ENCODE measurements at places on chromosomes 12 and 14. TPM values are rescaled to one million over a fixed set of nuclear protein-coding genes. Genes with fewer than 3 reads are reported as not detected.

DNA sequence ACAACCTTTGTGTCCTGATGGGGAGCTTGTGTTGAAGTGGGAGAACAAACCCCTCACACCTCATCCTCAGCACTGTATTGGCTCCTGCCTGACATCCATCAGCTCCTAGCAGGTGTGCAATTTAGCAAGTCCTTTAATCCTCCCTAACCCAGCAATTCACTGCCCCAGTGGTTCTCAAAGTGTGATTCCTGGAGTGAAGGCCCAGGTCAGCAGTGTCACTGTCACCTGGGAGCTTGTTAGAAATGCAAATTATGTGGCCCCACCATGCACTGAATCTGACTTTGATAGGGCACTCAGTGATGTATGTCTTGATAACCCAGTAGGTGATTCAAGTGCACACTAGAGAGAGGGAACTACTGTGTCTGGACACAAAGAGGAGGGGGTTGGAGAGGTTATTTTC, 133.6 kb downstream of the FGD4 start:
- H3K27me3 ChIP-seq: peaks cover 12% of the 10 kb centered on the region
- H3K27ac ChIP-seq: no peak overlapping the region
- H3K36me3 ChIP-seq: no peaks in the 10 kb centered on the region
- H3K4me1 ChIP-seq: peaks cover 4% of the 10 kb centered on the region
- no peak overlapping the region for H3K4me3 ChIP-seq

DNA sequence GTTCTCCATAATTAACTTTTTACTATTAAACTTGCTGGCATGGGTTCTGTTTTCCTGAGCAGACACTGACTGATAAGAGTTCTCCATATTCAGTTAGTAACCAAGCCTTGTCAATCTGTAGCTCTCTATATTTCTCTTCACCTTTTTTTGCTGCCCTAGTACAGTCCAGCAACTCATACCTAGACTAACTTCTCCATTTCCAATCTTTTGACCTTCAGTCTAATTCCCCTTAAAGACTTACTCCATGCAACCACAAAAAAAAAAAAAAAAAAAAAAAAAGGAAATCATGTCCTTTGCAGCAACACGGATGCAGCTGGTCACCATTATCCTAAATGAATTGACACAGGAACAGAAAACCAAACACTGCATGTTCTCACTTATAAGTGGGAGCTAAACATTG, 125.7 kb upstream of the KRAS start:
- no peak for DNase-seq
- H3K4me1 ChIP-seq: peaks cover 48% of the 10 kb centered on the region
- no peaks in the 10 kb centered on the region for H3K36me3 ChIP-seq
- peaks cover 2% of the 10 kb centered on the region for H3K27me3 ChIP-seq
- H3K27ac ChIP-seq: peak overlapping the region; percentile 60

GRCh38 chr12:89991807-89992590, 283.4 kb upstream of the ATP2B1 start:
- H3K27me3 ChIP-seq: no peaks in the 10 kb centered on the region
- H3K4me1 ChIP-seq: peaks cover 29% of the 10 kb centered on the region
- no peak for DNase-seq
- H3K4me3 ChIP-seq: no peak overlapping the region

DNA sequence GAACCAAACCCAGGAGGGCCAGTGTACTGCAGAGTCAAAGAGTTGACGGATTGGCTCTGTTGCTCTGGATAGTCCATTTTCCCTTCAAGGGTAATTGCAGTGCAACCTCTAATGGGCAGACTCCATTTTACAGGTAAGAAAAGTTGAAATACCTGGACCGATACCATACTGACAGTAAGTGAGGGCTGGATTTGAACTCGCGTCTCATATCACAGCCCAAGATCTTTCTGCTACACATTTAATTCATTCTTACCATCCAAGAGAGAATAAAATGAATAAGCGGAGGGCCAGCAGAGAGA, 356 bp upstream of the ZC3H14 start:
- peak overlapping the region; percentile 83 for H3K4me3 ChIP-seq
- peaks cover 33% of the 10 kb centered on the region for H3K4me1 ChIP-seq
- H3K36me3 ChIP-seq: peaks cover 7% of the 10 kb centered on the region
- H3K27me3 ChIP-seq: peaks cover 12% of the 10 kb centered on the region
- DNase-seq: no peak
- H3K27ac ChIP-seq: peak overlapping the region; percentile 82

The ESR2 gene
- 0.32 TPM for total RNA-seq

DNA sequence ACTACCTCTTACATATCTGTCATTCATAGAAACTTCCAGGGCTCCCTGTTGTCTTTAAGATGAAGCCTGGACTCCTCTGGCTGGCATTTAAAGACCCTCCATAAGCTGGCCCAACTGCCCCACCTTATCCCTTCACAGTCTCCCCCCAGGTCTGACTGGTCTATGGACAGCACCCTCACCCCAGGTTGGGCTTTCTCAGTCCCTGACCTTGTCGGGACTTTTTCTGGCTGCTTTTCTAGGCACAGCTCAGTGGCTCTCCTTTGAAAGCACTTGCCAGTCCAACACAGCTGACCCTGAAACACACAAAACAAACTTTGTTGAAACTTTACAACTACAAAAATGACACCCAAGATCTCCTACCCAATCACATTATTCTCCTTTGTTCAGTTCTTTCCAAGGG, 13.9 kb upstream of the MYH7 start:
- peaks cover 10% of the 10 kb centered on the region for H3K27me3 ChIP-seq
- no peak for DNase-seq
- H3K27ac ChIP-seq: no peak overlapping the region
- peaks cover 6% of the 10 kb centered on the region for H3K4me1 ChIP-seq
- H3K4me3 ChIP-seq: no peak overlapping the region
- no peaks in the 10 kb centered on the region for H3K36me3 ChIP-seq

The SPTB gene
- 0.60 TPM for total RNA-seq

- peak; percentile 27 for DNase-seq
- H3K4me3 ChIP-seq: no peak overlapping the region
- no peaks in the 10 kb centered on the region for H3K36me3 ChIP-seq
- H3K27ac ChIP-seq: no peak overlapping the region
- peaks cover 17% of the 10 kb centered on the region for H3K4me1 ChIP-seq
Measured at GRCh38 chr14:20417250-20418186, 4.2 kb upstream of the TEP1 start.

DNA sequence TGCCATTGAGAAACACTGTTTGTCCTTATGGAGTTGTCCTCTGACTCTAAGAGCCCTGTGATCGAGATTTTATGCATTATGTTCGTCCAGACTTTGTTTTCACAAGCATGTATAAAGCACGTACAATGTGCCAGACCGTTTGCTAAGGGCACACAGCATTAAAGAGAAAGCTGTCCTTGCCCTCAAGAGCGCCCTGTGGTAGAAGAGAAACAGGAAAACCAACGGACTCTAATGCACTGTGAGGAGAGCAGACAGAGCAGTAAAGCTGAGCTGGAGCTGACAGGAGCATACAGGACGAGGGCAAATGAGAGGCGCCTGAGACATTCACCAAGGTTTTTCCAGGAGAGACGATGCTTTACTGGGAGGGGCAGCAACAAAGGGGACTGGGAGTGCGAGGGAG, 66.2 kb upstream of the OVCH1 start:
- H3K4me3 ChIP-seq: no peak overlapping the region
- DNase-seq: no peak
- no peak overlapping the region for H3K27ac ChIP-seq
- no peaks in the 10 kb centered on the region for H3K36me3 ChIP-seq
- peaks cover 5% of the 10 kb centered on the region for H3K4me1 ChIP-seq

The LYZ gene
- total RNA-seq: not detected

DNA sequence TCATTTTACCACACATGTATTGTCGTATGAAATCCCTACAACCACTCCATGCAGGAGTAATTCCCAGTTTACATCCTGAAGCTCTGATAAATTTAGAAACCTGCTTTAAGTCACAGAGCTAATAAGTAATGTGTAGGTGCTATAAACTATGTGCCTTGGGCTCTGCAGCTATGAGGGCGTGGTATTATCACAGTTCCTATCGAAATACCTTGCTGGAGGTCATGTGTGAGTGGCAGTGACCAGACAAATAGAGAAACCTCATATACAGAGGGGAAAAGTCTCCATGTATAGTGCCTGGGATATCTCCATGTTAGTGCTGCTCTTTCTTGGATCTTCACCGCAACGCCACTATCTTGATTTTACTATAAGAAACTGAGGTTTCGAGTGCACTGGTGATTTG, 883 bp upstream of the TBC1D15 start:
- peak overlapping the region; percentile 94 for H3K4me3 ChIP-seq
- H3K4me1 ChIP-seq: peaks cover 39% of the 10 kb centered on the region
- H3K27ac ChIP-seq: peak overlapping the region; percentile 95
- H3K27me3 ChIP-seq: no peaks in the 10 kb centered on the region
- DNase-seq: no peak

The TAS2R30 gene
- total RNA-seq: 0.87 TPM

The LRTM2 gene
- not detected for total RNA-seq

DNA sequence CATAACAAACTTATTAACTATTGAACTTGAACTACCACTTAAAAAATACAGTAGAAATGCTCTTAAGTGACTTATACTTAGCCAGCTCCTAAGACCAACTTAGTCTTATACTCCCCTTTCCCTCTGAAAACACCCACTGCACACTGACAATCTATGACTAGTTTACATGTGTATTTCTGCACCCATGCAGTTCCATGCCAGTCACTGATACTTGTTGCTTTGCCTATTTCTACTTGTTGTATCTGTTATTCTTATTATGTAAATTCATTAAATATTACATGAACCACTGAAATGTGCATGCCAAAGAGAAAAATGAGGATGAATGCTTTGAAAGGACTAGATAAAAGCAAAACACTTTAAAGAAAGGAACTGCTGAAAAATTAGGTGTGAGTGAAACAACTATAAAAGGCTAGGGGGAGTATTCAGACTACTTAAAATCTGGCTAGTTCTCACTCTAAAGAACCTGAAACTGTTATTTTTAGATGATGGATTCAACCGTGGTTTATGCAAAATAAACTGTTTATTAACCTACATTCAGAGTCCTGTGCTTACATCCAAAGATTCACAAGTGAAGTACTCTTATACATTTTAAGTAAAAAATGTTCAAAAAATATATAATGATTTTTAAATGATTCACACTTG, 74.7 kb downstream of the RPS6KA5 start:
- peaks cover 16% of the 10 kb centered on the region for H3K36me3 ChIP-seq
- no peak overlapping the region for H3K27ac ChIP-seq

DNA sequence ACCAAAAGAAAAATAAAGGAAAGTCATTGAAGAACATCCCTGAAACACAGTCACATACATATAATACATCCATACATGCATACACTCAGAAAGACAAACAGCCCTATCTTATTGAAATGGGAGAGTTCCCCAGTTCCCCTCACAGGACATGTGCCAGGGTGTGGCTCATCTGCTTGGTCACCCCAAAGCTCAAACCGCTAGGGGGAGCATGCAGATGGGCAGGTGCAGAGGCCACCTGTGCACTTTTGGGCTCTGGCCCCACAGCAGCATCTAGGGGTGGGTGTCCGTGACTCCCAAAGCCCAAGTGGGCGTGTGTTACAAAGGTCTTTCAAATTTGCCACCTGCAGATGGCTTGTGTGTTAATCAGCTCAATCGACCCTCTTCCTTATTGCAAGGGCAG, 75.2 kb downstream of the CMAS start:
- H3K27ac ChIP-seq: no peak overlapping the region
- H3K36me3 ChIP-seq: no peaks in the 10 kb centered on the region
- H3K27me3 ChIP-seq: no peaks in the 10 kb centered on the region

DNA sequence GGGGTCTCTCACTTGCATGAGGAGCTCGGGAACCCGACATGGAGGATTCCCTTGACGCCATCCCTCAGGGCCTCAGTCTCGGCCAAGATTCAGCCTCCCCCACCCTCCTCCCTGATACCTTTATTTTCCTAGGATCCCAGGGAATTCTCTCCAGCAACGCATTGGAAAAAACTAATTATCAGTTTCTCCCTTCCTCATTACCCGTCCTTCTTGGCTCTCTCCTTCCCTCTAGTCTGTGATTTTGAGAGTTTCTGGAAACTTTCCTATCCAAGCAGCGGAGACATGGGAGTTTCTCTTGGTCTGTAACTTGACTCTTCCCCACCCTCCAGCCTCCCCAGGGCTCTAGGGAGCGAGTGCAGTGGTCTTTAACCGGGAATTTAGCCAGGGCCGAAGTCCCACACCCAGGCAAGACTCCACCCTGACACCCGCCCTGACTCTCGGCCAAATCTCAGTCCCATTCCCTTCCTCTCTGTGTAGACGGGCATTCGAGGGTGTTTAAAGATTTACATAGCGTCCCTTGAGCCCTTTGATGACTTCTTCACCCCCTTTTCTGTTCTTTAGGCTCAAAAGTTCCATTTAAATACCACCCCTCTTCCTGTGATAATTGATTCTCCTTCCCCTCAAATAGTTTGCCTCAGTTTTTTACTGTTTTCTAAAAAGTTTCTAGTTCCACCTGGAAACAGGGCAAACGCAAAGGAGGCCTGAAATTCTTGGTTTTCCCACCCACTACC, 6.7 kb downstream of the HOXC5 start:
- H3K36me3 ChIP-seq: no peaks in the 10 kb centered on the region
- H3K27me3 ChIP-seq: peaks cover 59% of the 10 kb centered on the region
- peaks cover 2% of the 10 kb centered on the region for H3K4me1 ChIP-seq

The SLC6A15 gene
- 0.43 TPM for total RNA-seq

The LMNTD1 gene
- total RNA-seq: not detected

DNA sequence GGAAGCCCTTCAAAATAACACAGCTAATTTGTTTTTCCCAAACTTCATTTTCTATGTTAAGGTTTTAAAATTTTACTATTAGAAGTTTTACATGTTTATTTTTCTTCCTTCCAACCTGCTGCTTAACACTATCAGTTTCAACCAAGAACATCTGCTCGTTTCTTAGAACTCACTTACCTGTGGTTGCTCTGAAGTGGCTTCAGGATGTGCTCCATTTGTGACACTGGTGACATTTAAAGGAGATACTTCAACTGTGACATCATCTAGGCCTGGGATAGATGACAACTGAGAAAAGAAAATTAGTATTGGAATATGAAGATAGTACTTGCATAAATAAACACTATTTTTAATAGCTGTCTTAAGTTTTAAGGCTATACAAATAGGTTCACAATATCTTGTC, 17.9 kb downstream of the WASHC3 start:
- H3K36me3 ChIP-seq: peaks cover 11% of the 10 kb centered on the region
- no peaks in the 10 kb centered on the region for H3K27me3 ChIP-seq
- H3K4me1 ChIP-seq: peaks cover 13% of the 10 kb centered on the region
- no peak overlapping the region for H3K27ac ChIP-seq
- H3K4me3 ChIP-seq: no peak overlapping the region

- no peak for DNase-seq
- peaks cover 30% of the 10 kb centered on the region for H3K4me1 ChIP-seq
- H3K4me3 ChIP-seq: no peak overlapping the region
- H3K36me3 ChIP-seq: no peaks in the 10 kb centered on the region
Measured at GRCh38 chr12:123445388-123446332, 9.2 kb upstream of the RILPL2 start.
